ENCODE measurements at places on chromosomes 1 and 21. TPM values are rescaled to one million over a fixed set of nuclear protein-coding genes. Genes with fewer than 3 reads are reported as not detected.

LRRC39 gene
- 0.88 TPM for total RNA-seq

F13B gene
- total RNA-seq, result not detected

OR14K1 gene
- total RNA-seq, result not detected

C1orf94 gene
- total RNA-seq, result not detected

DNA sequence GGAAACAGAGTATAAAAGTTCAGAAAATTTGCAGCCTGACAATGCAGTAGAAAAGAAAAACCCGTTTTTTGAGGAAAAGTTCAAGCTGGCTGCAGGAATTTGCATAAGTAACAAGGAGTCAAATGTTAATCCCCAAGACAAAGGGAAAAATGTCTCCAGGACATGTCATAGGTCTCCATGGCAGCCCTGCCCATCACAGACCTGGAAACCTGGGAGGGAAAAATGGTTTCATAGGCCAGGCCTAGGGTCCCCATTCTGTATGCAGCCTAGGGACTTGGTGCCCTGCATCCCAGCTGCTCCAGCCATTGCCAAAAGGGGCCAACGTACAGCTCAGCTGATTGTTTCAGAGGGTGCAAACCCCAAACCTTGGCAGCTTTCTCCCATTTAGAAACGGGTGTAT, 3.6 kb upstream of the KCNT2 start:
- H3K27ac ChIP-seq, result no peak overlapping the region
- no peak overlapping the region for H3K4me3 ChIP-seq
- DNase-seq, result no peak
- H3K4me1 ChIP-seq, result peaks cover 13% of the 10 kb centered on the region
- peaks cover 16% of the 10 kb centered on the region for H3K36me3 ChIP-seq
- H3K27me3 ChIP-seq, result no peaks in the 10 kb centered on the region

GRCh38 chr1:18748435-18748834, 111.0 kb downstream of the TAS1R2 start:
- H3K27ac ChIP-seq, result no peak overlapping the region
- H3K36me3 ChIP-seq, result no peaks in the 10 kb centered on the region
- peaks cover 89% of the 10 kb centered on the region for H3K27me3 ChIP-seq
- DNase-seq, result no peak
- no peaks in the 10 kb centered on the region for H3K4me1 ChIP-seq
- no peak overlapping the region for H3K4me3 ChIP-seq
